AG09319 (cell line): ENCODE measurements at places on chromosomes 12 and 14.

- DNase-seq: no peak
Observed at GRCh38 chr12:50979369-50980052, 27.2 kb downstream of the HIGD1C start.

- DNase-seq: no peak
Observed at GRCh38 chr12:130818635-130819576, 20.1 kb downstream of the STX2 start.

- no peak for DNase-seq
Observed at GRCh38 chr12:113145720-113146551, 3.6 kb upstream of the CFAP73 start.

GRCh38 chr12:93819050-93819491, 141.9 kb downstream of the CRADD start:
- DNase-seq: peak; percentile 68

DNA sequence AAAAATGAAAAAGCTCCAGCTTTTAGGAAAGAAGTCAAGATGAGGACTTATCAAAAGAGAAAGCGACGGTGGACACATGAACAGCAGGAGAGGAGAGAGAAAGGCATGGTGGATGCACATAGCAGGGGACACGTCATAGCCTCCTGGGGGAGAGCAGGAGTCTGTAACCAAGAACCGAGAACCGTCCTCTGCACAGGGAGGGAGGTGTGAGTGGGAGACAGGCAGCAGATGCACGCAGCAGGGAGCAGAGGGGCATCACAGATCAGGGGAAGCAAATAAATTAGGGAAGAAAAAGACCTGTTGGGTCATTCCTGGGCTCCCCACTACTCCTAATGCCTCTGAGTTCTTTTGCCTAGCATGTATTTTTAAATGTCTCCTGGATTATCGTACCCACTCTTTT, 138.1 kb upstream of the RMST start:
- DNase-seq: no peak

DNA sequence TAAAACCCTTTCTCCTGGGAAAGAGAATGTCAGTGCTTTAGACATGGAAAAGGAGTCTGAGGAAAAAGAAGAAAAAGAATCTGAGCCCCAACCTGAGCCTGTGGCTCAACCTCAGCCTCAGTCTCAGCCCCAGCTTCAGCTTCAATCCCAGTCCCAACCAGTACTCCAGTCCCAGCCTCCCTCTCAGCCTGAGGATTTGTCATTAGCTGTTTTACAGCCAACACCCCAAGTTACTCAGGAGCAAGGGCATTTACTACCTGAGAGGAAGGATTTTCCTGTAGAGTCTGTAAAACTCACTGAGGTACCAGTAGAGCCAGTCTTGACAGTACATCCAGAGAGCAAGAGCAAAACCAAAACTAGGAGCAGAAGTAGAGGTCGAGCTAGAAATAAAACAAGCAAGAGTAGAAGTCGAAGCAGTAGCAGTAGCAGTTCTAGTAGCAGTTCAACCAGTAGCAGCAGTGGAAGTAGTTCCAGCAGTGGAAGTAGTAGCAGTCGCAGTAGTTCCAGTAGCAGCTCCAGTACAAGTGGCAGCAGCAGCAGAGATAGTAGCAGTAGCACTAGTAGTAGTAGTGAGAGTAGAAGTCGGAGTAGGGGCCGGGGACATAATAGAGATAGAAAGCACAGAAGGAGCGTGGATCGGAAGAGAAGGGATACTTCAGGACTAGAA, 6.1 kb downstream of the PNN start:
- no peak for DNase-seq

GRCh38 chr12:106892075-106892474, 63.6 kb upstream of the TMEM263 start:
- no peak for DNase-seq

DNA sequence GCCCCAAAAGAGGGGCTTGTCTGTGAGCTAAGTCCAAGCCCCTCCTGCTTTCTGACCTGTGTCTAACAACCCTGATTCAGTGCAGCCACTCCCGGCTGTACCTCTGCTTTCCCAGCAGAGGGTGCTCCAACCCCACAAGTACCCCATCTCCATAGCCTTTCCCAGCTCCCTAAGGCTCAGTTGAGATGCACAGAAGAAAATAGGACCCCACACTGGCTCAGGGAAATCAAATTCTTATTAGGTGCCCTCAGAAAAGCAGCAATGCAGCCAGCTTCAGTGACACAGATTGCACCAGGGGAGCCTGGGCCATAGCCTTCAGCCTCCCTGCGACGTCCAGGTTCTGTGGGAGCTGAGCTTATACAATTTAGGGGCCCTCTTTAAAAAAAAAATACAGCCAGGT, 49.9 kb downstream of the LRRC74A start:
- peak; percentile 36 for DNase-seq

DNA sequence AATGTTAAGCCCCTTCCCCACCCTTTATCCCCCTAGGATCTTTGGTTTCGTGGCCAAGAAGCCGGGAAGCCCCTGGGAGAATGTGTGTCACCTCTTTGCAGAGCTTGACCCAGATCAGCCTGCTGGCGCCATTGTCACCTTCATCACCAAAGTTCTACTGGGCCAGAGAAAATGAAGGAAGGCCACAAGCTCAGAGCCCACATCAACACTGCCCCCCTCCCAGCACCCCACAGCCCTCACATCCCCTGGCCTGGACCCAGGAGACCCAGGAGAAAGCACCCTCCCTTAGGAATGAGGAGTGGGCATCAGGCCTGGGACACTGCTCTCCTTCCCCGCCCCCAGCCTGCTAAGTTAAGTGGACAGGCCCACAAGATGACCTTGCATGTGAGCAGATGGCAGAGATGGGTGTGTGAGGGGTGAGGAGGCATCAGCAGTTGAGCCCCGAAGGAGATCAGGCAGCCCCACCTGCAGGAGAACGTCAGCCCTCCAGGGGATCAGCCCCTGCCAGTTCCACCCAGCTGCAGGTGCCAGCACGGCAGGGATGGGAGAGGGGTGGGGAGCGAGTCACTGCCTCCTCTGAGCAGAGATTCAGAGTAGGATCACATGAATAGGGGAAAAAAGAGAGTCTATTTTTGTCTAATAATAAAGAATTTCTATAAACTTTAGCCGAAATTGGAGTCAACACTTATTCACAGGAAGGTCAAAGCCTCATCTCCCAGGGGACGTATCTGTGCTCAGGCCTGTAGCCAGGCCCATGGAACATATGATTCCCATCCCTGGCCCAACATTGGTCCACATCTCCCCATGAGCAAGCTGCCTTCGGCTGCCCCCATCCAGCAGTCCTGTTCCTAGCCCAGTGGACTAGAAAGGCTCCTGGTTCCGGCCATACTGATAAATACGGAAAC, 14.1 kb downstream of the TNS2 start:
- DNase-seq: no peak

DNA sequence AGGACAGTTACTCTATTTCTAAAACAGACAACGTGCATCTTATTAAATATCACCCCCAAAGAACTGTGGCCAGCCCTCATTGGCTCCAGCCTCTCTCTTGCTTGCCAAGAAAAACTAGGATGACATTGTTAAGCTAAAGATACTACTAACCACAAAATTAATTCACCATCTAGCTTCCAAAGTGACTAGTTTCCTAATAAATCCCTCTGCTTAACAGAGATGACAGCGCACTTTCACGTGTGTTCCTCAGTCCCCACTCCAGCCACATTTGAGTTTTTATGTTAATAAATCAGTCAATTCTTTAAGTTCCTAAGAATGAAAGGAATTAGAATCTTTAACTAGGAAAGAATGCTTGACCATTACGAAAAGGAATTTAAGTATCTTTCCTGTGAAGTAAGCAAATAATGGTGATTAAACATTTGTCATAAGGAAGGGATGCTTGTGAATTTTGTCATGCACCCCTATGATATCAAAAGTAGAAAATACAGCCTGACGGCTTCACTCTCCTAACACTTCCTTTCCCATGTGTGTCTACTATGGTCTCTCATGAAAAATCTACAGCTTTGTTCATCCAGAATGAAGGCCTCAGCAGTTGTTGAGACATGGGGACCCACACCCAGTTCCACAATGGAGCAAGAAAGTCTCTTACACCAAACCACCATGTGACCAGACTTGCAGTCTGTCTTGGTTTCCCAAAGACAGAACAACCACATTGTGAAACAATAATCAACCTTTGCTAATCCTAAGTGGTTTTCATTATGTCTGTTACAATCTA, 8.1 kb downstream of the CORO1C start:
- peak; percentile 40 for DNase-seq

GRCh38 chr14:38044710-38045109, 163.0 kb upstream of the SSTR1 start:
- no peak for DNase-seq

DNA sequence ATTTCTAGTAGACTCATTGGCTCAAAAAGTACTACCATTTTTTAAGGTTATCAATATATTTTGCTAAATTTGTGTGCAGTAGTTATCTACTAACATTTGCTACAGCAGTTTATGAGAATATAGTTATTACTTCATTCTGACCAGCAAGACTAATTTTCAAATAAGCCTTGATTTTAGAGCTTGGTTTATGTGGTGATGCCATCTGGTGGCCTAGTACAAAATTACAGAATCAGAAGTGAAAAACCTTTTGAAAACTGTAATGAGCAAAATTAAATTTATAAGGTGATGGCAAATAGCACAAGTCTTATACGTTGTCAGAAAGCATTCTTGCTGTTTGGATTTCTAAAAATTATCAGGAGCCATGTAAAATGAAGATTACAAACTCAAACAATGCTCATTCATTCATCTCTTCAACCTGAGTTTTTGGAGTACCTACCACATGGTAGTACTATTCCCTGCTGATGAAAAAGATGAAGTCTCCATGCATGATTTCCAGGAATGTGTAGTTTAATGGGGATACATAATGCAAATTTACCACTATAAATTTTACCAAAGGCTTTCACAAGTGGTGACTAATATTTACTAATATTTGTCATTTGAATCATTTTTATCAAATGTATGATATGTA, 51.0 kb downstream of the MAGOHB start:
- no peak for DNase-seq

GRCh38 chr12:105204916-105205315, 31.1 kb downstream of the APPL2 start:
- DNase-seq: no peak

DNA sequence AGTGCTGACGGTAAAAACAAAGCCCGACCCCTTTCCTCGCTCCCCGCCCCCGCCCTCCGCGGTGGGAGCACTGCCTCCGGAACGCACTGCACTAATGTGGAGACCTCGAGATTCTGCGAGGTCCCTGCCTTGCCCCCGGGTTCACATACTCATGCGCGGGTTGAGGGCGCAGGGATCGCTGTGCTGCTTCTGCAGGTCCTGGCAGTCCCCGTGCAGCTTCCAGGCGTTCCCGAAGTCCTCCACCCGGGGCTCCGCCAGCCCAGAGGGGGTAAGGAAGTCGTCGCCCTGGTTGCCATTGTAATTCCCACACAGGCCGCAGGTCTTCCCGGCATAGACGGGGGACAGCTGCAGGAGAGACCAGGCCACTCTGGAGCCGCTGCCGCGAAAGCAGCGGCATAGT, 66.8 kb downstream of the VWF start:
- no peak for DNase-seq

DNA sequence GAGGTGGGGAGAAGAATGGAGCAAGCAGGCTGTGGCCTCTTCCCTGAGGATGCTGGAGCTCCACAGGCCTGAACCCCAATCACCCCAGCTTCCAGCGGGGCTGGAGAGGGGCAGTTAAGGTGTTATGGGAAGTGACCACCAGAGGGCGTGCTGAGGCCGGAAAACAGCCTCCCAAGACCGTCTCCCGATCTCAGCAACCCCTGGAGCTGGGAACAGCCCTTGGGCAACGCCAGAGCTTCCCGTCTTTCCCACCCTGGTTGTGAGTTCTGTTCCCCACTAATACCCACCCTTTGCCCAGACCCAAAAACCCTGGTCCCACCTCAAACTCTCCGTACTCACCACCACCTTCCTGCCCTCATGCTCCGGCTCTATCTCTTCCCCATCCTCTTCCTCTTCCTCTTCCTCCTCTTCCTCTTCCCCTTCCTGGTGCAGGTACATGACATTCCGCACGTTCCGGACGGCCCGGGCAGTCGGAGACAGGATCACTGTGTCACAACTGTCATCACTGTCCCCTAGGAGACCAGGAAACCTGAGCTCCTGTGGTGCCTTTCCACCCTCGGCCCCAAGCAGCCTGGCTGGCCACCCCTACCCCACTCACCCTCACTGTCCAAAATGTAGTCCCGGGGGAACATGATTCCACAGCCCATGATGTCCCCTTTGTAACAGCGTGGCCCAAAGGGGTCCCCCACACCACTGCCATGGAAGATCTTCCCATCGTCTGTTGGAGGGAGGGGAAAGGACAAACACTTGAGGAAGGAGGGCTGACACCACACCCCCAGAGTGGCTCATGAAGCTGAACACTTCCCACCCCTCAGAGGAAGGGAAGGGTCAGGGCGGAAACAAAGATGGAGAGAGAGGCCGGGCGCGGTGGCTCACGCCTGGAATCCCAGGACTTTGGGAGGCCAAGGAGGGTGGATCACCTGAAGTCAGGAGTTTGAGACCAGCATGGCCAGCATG, 12.9 kb downstream of the SPRYD3 start:
- DNase-seq: no peak

DNA sequence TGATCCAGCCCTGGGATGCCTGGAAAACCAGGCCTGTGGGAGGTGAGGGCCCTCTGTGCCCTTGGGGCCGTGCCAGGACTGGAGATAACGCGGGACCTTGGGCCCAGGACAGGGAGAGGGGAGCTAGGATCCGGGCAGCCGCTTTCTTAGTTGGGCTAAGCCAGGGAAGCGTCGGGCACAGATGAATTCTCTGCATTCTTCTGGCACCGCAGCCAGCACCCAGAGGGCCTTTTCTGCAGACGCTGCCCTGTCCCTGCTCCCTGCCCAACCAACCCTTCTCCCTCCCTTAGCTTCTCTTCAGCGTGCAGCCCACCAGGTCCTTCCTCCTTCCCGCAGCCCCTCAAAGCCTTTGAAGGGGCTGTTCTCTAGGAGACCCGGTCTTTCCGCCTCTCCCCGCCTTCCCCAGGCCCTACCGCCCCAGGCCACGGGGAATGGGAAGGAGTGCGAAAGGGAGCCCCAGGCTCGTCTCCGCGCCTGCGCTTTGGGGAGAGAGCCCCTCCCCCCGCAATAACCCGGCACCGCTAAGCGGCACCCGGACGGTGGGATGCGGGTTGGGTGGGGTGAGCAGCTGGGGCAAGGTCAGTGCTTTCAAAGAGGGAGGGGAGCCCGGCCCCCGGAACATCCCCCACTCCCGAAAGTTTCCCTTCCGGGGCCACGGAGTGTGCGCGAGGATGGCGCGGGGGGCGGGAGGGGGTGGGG, 663 bp downstream of the NCKAP5L start:
- DNase-seq: no peak

- no peak for DNase-seq
Observed at GRCh38 chr12:122420471-122421162, 1.9 kb downstream of the CLIP1 start.

GRCh38 chr12:16473610-16474326, 126.3 kb downstream of the MGST1 start:
- DNase-seq: peak; percentile 4

GRCh38 chr14:53948205-53948884, 8.3 kb downstream of the BMP4 start:
- DNase-seq: no peak

DNA sequence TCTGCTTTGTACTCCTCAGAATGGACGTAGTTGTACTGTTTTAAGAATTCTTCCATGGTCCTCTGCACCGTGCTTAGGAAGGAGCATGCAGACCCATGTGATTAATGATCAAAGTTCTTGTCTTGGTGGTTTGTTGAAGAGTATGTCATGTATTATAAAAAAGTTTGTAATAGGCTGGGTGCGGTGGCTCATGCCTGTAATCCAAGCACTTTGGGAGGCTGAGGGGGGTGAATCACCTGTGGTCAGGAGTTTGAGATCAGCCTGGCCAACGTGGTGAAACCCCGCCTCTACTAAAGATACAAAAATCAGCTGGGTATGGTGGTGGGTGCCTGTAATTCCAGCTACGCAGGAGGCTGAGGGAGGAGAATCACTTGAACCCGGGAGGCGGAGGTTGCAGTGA, 61.8 kb upstream of the RTL1 start:
- DNase-seq: no peak
